Kidney (tissue), 22 donors: ENCODE measurements at places on chromosomes 2 and 18. TPM values are rescaled to one million over a fixed set of nuclear protein-coding genes. Genes with fewer than 3 reads are reported as not detected.

- DNase-seq = no peak
Observed at GRCh38 chr2:196248467-196249094, 77.2 kb upstream of the STK17B start.

DNA sequence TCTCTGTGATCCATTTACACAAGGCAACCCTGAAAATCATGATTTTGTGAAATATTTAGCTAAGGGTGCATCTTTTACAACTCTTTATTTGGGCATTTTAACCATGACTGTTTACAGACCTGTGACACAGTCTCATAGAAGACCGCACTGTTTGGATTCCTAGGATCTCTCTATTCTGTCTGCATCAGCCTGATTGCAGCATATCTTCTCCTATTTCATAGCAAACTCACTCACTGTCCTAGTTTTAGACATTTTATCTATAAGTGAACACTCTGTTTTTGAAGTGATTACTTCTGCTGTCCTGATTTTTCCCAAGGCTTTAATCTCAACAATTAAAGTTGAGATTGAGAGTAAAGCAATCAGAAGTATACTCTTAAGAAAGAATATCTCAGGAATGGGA lies 56.2 kb downstream of the CAVIN2 start:
- DNase-seq = no peak

DNA sequence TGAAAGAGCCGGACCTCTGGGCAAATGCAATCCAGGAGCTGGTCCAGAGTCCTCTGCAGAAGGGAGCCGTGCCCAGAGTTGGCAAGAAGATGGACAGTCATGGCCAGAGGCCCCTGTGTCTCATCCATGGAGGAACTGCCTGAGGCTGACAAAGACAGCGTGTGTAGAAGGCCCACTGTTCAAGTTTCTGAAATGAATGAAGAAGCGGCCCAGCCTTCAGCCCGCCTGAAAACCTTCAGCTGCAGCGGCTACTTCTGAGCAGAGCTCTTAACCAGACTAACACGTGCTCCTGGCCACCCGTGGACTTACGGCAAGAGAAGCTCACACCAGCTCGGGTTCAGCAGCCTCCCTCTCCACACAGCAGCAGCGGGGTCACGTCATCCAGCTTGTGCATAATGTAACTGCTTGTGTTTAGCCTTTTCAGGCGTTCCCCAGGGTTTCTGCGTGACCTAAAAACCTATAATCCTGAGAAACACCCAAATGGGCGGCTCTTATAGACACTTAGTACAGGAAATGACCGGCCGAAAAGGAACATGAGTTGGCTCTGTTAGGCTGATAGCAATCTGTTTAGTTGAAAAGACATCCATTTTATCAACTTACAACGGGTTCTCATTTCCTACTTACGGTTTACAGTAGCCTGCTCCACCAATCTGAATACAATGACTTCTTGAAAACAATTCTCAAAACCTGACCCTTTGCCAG lies at the start of gene FAM124B:
Gene FAM124B (minus strand): TSS at position 467 of the 702 bp plus-strand sequence. CDS start 339 bp downstream, at position 128.
- peak; percentile 24 for DNase-seq

- no peak for DNase-seq
Observed at GRCh38 chr18:44214396-44214795, 466.3 kb upstream of the SETBP1 start.

DNA sequence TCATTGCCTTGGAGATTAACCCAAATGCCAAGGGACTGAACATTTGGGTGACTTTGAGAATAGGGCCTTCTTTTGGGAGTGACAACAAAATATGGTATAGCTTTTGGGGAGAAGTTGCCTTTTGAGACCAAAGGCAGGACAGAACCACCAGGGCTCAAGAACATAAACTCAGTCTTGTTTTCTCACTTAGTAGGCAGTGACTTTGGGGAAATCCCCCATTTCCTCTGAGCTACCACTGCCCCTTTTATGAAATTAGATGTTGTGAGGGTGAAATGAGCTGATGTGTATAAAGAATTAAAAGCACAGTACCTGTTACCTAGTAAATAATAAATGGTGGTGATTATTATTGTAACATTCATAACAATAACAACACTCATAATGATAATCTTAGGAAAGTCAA lies 36.5 kb downstream of the GPD2 start:
- no peak for DNase-seq

DNA sequence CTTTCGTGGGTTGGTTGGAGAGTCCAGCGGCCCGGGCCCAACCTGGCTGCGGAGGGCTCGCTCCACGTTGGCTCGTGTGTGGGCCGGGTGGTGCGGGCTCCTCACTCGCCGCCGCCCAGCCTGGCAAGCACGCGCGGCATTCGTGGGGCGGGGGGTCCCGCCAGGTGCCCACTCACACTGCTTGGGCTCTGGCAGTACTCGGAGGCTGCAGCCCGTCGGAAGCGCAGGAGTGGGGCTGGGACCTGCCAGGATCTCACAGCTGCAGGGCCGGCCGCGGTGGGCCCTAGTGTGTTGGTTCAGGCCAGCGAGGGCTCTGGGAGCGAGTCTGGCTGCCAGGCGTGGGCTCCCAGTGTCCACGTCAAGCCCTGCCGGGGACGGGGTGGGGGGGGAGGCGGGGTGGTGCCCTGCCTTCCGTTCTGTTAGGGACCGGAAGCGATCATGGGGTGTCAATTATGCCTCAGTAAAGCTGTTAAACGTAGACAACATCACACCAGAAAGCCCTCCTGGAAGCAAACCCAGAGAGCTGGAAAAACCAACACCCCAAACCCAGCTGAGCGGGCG lies 1.0 kb upstream of the HS6ST1 start:
- DNase-seq = no peak

GRCh38 chr2:150531591-150531990 lies 44.1 kb upstream of the RND3 start:
- no peak for DNase-seq

DNA sequence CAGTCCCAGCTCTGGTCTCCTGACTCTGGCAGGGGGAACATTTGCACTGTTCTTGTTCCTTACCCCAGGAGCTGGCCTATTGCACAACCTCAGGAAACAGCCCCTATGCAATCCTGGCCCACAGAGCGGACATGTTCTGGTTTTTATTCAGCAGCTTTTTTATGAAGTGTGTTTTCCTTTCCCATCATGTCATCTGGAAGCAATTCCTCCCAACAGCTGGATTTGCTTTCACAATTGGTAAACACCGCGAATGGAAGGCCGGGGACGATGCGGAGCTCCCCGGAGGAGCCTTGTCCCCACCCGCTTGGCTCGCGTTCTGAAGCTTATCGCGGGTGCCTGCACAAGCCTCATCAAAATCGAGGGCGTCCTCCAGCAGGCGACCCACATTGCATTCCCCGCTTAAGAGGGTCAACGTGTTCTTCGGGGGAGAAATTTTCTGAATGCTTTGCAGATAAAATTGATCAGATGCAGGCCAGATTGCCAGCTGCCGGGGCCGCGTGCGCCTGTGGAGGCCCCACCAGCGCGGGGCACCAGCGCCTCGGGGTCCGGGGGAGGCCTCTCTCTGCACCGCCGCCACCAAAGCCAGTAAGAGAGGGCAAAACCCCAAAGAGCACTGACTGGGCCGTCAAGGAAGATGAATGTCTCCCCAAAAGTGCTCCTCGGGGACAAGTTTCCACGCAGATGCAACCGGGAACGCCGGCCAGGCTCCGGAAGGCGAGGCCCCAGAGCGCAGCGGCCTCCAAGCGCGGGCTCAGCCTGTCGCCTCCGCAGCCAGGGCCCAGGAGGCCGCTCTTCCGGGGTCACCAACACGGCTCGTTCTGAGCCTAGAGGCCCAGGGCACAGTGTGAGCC lies 60.3 kb upstream of the SP3 start:
- peak; percentile 60 for DNase-seq

DNA sequence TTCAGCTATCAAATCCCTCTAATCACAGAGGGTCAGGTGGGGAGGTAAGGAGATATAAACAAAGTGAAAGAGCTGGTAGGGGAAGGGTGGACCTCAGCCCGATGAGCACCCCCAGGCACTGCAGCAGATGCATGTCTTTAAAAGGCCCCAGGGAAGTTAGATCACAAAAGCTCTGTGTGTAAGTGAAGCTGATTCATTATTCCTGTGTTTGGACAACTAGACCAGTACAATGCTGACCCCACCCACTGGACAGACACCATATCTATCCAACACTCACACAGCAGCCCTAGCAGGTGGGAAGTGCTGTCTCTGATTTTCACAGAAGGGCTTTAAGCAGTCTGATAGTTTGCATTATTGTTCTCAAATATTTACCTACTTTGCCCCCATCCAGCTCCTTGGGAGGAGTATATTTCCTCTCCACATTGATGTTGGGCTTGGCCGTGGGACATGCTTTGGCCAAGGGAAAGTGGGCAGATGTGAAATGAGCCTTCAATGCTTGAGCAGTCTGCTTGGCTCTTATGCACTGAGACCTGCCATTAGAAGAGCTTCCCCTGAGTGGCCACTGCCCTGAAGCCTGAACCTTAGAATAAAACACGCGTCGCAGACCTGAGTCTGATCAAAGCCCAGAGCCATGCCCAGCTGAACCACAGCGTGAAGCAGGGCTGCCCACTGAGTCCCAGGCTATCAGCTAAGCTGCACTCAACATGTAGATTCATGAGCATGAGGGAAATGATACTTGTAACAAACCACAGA lies 111.4 kb downstream of the COPS8 start:
- no peak for DNase-seq

GRCh38 chr2:190181123-190181669 lies 118.7 kb upstream of the MSTN start:
- peak; percentile 57 for DNase-seq

DNA sequence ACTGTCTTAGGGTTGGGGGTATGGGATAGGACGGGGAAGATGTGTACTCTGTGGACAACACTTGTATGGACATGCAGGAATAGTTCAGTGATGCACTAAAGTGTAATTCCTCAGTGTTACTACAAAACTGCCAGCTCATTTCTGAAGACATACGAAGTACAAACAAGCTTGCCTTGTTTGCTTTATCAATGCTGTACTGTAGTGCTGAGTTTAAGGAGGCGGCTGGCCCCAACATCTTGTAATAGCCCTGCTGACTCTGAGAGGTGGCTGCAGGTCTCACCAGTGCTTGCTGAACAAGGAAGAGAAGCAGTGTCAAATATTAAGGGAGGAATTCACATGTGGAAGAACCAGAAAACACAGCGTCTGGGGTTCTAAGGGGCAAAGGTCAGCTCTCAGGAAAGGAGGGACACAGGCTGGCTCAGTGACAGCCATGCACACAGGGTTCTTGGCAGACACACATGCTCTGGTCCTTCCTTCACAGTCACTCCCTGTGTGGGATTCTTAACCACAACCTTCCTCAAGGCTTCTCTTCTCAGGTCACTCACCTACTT lies 39.8 kb upstream of the EVA1A start:
- DNase-seq = no peak

DNA sequence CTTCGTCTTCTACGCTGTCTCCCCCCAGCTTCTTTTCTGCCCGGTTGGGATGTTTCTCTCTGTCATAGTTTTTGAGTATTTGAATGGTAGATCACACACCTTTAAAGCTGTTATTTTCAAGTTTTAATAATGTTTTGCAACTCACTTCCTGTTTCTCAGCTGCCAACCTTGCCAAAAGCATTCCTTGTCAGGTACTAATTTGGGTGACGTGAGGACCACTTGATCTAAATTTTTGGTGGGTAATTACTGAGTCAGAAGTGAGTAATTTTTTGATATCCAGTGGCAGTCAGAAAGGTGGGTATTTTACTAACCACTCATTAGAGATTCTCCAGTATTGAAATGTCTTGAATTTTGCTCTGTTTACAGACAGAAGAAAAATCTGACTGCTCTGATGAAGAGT lies 852.4 kb upstream of the FANCL start:
- DNase-seq = no peak

- DNase-seq = peak; percentile 73
Observed at GRCh38 chr18:49849331-49850217, 36.2 kb upstream of the ACAA2 start.

GRCh38 chr2:18345848-18346247 lies 214.6 kb downstream of the RDH14 start:
- no peak for DNase-seq

DNA sequence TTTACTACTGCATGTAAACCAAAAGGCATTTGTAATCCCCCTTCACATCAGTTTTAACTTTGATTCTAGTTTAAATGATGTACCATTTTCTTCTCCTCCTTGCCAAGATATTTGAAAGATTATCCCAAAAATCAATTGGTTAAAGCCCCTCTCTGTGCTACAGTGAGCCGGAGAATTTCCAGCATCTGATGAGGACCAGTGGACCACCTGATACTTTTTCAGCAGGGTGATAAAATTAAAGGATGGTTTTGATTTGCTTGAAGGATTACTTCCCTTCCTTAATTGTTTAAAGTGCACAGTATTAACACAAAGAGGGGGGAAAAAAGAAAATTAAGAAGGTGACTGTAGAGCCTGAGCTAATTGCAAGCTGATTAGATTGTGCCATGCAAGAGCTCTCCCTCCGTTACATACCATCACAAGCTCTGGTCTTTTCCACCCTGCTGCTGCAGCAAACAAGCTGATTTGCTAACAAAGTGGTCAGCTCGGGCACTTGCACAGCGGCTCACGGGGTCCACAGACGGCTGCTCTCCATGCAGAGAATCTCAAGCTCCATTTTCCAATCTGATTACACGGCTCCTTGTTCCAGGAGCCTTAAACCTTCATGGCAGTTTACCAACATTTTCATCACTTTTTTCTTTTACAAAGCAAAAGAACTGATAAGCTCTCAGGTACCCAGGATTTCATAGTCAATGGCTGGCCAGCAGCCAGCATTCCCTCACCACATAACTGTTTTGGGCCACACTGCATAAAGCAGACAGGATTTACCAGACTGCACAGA lies 22.1 kb downstream of the FIGN start:
- DNase-seq = no peak

- DNase-seq = no peak
Observed at GRCh38 chr18:12516049-12516630, 108.4 kb downstream of the PRELID3A start.

DNA sequence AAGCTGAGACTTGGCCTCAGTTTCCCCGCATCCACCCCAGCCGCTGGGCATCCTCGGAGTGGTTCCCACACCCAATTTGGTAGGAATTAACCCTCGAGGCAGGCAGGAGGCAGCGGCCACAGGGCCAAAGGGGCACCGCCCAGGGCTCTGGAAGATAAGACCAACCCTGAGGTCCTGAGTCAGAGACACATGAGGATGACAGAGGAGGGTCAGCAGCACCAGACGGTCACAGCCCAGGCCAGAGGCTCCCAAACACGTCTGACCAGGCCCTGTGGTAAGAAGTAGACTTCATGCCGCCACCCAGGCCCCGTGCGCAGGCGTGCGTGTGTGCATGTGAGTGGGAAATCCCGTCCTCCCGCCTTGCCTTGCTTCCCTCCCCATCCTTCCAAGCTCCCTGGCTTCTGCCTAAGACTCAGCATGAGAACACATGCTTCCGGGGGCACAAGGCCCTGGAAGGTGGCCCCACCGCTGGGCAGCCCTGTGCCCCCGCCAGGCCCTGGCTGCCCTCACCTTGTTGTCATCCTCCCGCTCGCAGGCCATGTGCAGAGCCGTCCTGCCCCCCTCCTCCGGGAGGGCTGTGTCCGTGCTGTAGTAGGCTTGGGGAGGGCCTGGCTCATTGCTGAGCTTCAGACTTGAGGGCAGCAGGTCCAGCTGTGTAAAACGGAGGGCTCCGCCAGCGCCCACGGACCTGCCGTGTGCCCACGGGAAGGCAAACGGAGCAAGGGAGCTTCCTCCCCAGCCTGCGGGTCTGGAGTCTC lies 46.3 kb downstream of the ANKMY1 start:
- DNase-seq = peak; percentile 4

PPP1R1C gene
- 2.5 TPM for polyA plus RNA-seq

PDE11A gene
- 0.58 TPM for polyA plus RNA-seq

IGFBP2 gene
- polyA plus RNA-seq = 369 TPM

AGXT gene
- polyA plus RNA-seq = 12.5 TPM

ANKRD30BL gene
- not detected for polyA plus RNA-seq

STARD6 gene
- not detected for polyA plus RNA-seq

MBP gene
- 15.1 TPM for polyA plus RNA-seq
